ENCODE measurements at places on chromosomes 2 and 18.

DNA sequence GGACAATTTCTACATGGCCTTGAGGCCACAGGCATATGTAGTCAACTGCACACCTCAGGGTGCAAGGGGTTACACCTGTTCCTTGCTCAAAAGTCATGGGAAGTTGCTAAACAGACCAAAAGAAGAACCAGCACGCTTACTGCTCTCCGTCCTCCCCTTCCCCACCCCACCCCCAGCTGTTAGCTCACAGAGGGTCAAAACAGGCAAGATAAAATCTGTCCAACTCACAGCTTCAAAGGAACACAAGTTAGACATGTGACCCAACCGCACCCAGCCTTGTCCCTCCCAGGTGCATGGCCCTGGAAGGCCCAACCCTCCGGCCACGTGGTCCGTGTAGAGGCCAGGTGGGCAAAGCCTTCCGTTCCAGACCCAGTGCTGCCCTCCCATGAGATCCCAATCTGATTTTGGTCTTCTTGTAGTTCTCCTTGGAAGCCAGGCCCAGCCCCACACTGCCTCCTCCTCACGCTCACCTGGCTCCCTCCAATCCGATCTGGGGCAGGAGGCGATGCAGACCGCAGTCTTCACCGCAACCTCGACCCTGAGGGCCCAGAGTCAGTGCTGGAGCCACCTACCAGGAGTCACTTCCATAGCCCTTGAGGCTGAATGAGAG is 14.5 kb upstream of the ASPRV1 start:
- no peak for DNase-seq

GRCh38 chr2:62856228-62857040 is 150.9 kb downstream of the EHBP1 start:
- no peak for DNase-seq

DNA sequence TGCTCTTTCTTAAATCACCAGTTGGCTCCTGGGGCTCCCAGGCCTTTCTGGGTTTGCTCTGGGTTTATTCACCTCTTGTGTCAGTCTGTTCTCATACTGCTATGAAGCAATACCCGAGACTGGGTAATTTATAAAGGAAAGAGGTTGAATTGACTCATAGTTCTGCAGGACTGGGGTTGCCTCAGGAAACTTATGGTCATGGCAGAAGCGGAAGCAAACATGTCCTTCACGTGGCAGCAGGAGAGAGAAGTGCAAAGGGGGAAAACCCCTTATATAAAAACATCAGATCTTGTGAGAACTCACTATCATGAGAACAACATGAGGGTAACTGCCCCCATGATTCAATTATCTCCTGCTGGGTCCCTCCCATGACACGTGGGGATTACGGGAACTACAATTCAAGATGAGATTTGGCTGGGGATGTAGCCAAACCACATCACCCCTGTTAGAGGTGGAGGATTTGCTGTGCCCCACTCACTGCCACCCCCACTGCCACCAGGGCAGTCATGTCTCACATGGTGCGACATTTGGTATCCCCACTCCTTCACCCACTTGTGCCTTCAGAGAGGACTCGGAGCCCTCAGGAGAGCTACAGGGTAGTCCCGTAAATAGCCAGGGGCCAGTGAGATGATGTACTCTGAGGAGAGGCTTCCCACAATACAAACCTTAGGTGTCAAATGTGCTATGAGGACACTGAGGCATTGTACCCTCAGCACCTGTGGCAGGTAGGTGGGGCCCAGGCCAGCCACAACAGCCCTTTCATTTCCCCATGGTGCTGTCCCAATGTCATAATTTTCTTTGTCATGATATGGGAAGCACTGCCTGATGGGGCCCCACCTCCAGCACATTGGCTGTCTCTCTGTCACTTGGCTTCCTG is 35.7 kb downstream of the CDC42EP3 start:
- DNase-seq, result peak; percentile 29

- no peak for DNase-seq
Observed at GRCh38 chr2:31411771-31412170, 2.8 kb downstream of the XDH start.

GRCh38 chr2:240480834-240481623 is 45.6 kb downstream of the GPC1 start:
- peak; percentile 37 for DNase-seq

- DNase-seq, result no peak
Observed at GRCh38 chr2:81247648-81248047, 943.1 kb upstream of the LRRTM1 start.

- no peak for DNase-seq
Observed at GRCh38 chr2:163417596-163418337, 318.0 kb downstream of the FIGN start.

- DNase-seq, result peak; percentile 12
Observed at GRCh38 chr2:239318151-239318611, 82.6 kb downstream of the HDAC4 start.

- DNase-seq, result no peak
Observed at GRCh38 chr2:61117534-61117933, 44.5 kb upstream of the C2orf74 start.

- no peak for DNase-seq
Observed at GRCh38 chr2:170878505-170878904, 50.5 kb upstream of the GORASP2 start.

- DNase-seq, result no peak
Observed at GRCh38 chr2:174439323-174439722, 43.8 kb downstream of the SCRN3 start.
